ENCODE measurements at places on chromosomes 12 and 14. TPM values are rescaled to one million over a fixed set of nuclear protein-coding genes. Genes with fewer than 3 reads are reported as not detected.

The MORN3 gene
- polyA plus RNA-seq = 2.3 TPM

The TTC9 gene
- 3.8 TPM for polyA plus RNA-seq

The OR10AD1 gene
- polyA plus RNA-seq = 0.29 TPM

The LRRC10 gene
- not detected for polyA plus RNA-seq

The TUNAR gene
- 0.39 TPM for polyA plus RNA-seq

The SYNDIG1L gene
- polyA plus RNA-seq = 0.19 TPM

The ACSS3 gene
- polyA plus RNA-seq = 19.6 TPM

The CLEC4C gene
- 0.09 TPM for polyA plus RNA-seq

DNA sequence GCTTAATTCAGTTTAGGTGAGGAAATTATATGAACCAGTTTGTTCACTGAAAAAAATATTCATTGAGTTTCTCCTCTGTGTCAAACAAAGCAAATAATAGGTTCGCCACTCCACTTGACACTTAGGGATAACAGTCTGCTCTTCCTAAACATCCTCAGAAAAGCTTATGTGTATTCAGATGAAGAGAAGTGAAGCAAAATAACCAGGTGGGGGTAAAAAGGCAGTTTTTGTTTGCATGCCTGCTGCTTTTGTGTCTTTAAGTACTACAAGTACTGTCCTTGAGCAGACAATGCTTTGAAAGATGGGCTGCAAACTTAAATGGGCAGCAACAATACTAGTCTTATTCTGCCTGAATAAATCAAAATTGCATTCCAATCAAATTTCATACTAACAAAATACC, 910.7 kb upstream of the MDGA2 start:
- DNase-seq = no peak

DNA sequence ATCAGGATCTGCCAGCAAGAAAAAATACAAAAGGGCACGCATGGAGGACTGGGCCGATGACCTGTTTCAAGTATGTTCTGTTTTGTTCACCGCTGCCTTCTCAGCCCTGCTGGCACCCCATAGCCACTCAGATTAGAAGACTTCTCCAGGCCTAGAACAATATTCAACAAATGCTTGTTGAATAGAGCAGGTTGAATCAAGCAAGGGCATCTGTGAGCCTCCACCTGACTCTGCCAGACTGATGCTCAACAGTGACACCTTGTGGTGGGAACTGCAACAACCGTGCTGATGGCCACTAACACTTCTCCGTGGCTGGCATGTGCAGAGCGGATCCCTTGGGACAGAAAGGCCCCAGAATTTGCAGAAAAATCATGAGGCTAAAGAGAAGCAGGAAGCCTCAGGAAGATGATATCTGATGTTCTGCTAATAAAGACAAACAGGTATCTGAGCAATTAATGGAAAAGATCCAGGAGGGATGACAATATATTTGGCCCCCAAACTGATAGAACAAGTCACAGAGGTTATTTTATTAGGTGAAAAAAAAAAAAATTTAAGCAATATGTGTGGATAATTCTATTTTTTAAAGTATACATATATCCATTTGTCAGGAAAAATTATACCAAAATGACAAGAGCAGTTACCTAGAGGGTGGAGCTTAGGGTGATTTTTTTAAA, 114.3 kb downstream of the KSR2 start:
- DNase-seq = no peak

DNA sequence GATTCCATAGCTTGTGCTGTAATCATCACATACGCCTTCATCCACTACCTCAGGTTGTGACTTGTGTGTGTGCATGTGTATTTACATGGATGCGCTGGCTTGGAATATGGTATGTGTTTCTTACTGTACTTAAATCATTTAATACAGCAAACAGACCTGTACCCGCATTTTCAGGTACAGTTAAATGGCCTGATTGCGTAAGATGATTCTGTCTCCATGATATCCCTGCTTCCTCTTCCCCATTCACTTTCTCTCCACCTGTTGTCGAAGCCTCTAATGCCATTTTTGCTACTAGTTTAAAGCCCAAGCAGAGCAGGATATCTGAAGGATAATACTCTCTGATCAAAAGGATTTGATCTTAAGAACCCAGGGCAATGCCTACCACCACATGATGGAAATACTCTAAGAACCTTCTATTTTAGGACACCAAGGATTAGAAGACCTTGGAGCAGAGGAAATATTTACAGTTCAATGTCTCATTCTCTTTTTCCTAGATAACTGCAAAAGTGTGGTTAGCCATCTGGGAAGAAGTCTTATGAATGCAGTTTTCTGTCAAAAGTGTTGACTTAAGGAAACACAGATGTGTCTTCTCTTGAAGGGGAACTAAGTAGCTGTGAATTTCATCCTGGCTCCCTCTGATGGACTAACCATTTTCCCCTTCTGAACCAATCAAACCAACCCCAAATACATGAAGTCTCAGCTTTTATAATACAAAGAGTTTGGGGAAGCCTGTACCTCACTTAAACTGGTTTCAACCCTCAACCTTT, 78.7 kb downstream of the HELB start:
- no peak for DNase-seq

DNA sequence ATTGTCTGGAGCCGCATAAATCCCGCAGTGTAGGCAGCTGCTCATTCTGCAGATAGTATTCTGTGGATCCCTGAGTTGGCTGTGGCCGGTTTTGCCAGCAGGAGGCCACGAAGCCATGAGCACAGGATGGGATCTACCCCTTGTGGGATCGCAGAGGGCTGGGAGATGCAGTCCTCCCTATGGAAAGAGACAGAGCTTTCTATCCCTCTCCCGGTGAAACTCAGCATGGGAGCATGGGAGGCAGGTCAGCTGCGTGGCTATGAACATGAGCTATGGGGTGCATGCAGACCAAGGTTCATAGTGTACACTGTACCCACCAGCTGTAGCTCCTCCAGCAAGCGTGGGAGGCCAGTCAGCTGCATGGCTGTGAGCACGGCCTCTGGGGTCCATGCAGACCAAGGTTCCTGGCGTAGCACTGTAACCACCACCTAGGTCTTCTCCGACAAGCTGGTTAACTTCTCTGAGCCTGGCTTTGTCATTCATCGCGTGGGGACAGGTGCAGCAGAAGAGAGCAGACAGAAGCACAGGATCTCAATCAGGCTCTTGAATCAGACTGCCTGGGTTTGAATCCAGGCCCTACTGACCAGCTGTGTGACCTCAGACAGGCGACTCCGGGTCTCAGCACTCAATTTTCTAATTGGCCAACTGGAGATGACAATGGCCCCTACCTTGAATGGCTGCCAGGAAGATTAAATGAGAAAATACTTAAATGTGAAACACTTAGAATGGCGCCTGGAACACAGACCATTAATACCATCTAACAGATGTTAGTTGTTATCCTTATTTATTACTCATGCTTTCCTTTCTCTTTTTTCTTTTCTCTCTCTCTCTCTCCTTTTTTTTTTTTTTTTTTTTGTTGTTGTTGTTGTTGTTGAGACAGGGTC, 6.0 kb downstream of the BDKRB1 start:
- no peak for DNase-seq

- DNase-seq = no peak
Measured at GRCh38 chr14:91363776-91364523, 53.7 kb downstream of the CCDC88C start.

DNA sequence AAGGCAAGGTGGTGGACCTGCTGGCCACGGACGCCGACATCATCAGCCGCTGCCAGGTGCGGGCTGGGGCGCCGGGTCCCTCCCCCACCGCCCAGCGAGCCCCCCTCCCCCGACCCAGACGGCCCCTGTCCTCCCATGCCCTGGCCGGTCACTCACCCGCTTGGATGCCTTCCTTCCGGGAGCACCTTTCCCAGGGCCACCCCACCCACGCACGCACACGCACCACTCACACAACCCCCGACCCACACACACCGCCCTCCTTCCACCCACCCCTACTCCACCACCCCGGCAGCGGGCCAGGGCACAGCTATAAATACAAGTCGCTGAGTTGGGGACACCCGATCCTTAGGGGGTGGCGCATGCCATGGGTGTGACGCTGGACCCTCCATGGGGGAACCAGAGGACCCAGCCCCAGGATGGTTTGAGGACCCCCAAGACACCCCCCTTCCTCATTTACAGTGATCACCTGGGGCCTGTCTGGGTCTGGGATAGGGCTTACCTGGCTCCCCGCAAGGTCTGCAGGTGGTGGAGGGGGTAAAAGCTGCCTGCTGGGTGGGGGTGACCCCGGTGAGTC, 465 bp downstream of the ADSS1 start:
- no peak for DNase-seq

GRCh38 chr14:99706107-99706900, 22.2 kb downstream of the CYP46A1 start:
- no peak for DNase-seq

- no peak for DNase-seq
Measured at GRCh38 chr14:99777951-99778350, 15.3 kb upstream of the EML1 start.

DNA sequence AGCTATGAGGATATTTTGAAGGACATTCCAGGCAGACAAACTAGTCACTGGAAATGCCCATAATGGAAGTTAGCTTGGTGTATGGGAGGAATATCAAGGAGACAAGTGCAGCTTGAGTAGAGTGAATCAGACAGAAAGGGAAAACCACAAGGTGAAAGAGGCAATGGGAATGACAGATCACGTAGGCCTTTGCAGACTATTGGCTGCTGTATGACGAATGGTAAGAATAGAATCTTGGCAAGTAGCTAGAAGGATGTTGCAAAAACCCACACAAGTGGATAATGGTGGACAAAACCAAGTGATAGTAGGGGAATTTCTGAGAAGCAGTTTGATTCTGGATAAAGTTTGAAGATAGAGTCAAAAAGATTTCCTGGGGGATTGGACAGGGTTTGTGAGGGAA, 196.9 kb upstream of the NOVA1 start:
- DNase-seq = no peak

GRCh38 chr14:95273001-95273978, 46.4 kb downstream of the CLMN start:
- no peak for DNase-seq

DNA sequence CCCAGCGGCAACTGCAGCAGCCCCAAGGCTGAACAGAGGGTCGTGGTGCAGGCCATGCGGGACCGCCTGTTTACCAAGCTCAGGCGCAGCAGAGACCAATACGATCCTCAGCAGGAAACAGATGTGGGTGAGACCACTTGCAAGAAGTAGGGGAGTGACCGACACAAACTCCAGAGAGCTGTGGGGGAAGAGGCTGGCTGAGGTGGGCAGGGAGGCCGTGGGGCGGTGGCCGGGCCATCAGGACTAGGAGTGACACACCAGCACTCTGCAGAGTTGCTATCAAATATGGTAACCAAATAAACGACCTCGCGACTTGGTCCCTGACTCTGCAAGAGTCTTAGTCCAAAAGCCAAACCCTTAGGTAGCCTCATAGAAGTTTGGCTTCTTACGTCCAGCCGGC, 30.6 kb downstream of the AMN start:
- DNase-seq = no peak

GRCh38 chr14:30450631-30451545, 108.1 kb upstream of the G2E3 start:
- DNase-seq = no peak

GRCh38 chr14:61417141-61417540, 95.8 kb downstream of the PRKCH start:
- DNase-seq = no peak

DNA sequence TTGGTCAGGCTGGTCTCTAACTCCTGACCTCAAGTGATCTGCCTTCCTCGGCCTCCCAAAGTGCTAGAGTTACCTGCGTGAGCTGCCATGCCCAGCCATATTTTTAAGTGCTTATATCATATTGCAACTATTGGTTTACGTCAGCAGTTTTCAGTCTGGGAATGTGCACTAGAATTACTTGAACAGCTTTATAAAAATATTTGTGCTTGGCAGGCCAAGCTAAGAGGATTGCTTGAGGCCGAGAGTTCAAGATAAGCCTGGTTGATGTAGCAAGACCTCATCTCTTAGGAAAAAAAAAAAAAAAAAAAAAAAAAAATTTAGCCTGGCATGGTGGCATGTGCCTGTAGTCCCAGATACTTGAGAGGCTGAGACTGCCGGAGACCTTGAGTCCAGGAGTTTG, 17.1 kb downstream of the KIAA0586 start:
- DNase-seq = no peak

DNA sequence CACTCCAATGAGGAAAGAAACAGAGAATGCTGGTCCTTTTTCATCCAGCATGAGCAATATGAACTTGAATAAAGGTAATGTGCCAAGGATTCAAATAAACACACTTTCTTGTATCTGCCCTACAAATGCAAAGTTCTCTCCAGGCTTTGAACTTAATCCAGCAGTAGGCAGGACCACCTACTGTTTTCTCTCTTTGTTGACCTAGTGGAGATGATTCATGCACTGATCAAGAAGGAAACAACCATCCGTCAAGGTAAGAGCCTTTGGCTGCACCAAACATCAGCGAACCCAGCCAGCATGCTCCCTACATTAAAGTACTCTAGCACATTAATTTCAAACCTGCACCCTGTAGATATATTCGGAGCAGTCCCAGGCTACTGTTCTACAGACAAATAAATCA, 489.3 kb downstream of the GALC start:
- DNase-seq = no peak

GRCh38 chr14:89856871-89857345, 97.6 kb downstream of the EFCAB11 start:
- DNase-seq = no peak
